ENCODE measurements at places on chromosomes 5 and 9.

DNA sequence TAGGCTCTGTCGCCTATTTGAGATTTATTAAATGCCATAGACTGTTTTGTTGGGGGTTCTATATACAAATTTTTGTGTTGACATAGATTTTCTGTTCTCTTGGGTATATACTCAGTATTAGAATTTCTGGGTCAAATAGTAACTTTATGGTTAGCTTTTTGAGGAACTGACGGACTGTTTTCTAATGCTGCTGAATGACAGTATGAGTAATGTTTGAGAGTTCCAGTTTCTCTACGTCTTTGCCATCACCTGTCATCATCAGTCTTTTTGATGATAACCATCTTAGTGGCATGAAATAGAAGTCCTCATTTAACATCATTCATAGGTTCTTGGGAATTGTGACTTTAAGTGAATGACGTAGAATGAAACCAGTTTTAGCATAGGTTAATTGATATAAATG lies 60.1 kb downstream of the CCDC171 start:
- no peak for DNase-seq

GRCh38 chr9:37936376-37936775 lies 32.4 kb upstream of the SLC25A51 start:
- no peak for DNase-seq

GRCh38 chr9:95140821-95141220 lies 176.7 kb downstream of the FANCC start:
- DNase-seq = no peak

DNA sequence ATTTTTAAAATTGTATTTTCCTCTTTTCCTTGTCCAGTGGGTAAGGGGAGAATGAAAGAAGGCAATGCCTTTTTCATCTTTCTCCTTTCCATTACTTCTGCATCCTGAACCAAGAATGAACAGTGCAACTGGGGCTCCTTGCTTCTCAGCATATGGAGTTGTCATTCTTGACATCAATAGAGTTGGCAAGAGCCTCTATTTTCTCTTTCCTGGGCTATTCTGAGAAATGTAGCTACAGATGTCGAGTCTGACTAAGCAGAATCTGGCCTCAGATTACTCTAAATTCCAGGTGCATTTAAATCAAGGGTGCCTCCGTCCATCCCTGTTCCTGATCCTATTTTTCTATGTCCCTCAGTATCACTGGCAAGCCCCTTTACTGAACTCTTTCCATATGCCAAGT lies 244.8 kb downstream of the GLIS3 start:
- DNase-seq = no peak

DNA sequence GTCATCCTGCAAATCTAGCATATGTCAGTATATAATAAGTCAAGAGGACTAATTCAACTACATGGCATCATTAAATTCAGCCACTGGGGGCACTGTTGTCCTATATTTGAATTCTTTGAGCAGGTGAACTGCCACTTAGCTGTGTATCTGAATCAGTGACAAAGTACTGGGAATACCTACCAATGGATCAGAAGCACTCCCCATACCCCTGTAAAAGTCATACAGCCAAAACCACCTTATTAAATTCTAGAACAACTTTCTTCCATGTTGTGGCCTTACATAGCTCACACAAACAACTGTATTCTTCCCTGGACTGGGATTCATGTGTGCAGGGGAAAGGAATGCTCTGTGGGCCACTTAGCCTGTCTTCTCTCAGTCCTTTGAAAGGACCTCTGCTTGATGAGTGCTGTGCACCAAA lies 57.4 kb upstream of the PLPP6 start:
- no peak for DNase-seq

DNA sequence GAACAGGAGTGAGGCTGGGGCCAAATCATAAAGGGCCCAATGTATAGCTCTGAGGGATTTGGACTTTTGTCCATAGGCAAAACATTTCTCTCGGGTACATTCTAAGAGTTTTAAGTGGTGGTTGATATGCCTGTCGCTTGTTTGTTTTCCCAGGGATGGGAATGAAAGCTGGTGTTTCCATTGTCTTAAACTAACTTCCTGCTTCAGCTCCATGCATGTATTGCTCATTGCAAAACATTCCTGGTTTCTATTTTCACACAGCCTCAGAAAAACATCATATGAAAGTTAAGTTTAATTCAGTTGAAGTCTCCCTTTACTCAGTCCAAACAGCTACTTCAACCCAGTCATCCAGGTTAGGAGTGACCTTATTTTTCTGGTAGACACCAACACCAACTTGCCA lies 235.0 kb downstream of the ACTL7B start:
- DNase-seq = no peak

- no peak for DNase-seq
Measured at GRCh38 chr5:171855798-171856763, 70.5 kb downstream of the SMIM23 start.

GRCh38 chr5:122703203-122703602 lies 71.7 kb upstream of the SNX2 start:
- DNase-seq = no peak

DNA sequence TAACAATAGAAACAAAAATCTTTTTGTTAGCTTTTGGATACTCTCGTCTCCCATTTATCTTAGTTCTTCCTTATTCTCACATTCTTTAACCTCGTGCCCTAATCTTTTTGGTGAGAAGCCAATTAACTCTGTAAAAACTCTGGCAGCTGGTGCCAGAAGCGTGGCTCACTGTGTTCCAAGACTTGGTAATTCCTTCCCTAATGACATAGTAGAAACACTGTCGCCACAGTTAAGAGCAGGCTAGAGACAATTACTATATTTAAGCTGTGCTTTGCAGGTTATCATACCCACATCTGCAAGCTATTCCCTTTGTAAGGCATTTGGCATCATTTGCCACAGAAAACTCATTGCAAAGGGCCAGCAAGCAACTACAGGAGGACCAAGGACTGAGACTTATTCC lies 160.9 kb upstream of the PIK3R1 start:
- DNase-seq = no peak

GRCh38 chr9:92425474-92425873 lies 1.2 kb upstream of the OMD start:
- no peak for DNase-seq

DNA sequence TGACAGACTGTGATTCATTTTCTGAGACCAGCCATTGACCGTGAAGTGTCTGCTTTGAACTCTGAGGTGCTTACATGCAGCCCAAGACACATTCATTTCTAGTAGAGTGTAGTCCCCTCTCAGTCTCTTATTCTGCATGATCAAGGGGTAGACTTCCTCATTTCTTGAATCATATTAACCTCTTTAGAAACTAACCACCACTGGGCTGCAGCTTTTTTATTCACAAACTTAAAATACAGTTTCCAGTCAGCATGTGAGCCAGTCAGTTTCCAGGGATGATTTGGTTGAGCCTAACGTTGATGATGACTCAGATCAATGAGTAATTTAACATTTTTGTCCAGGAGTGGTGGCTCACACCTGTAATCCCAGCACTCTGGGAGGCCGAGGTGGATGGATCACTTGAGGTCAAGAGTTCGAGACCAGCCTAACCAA lies 59.2 kb downstream of the OTULIN start:
- DNase-seq = no peak

GRCh38 chr9:95073918-95074317 lies 243.6 kb downstream of the FANCC start:
- DNase-seq = peak; percentile 51

DNA sequence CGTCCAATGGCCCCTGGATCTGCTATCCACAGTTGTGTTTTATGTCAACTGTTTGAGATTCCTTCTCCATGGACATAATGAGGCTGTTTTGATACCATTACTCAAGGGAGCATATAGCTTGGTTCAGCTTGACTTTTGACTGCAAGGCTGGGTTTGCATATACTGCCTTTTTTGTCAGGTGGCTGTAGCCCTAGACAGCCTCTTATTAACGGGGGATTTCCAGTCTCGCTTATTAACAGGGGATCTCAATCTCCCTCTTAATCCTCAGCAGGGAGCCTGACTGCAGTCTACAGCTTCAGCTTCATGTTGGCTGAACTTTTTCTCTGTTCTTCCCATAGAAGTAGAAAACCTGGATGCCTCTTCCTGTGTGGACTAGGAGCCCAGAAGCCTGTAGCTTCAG lies 73.7 kb upstream of the TNC start:
- no peak for DNase-seq

GRCh38 chr5:179227580-179228311 lies 117.5 kb downstream of the ADAMTS2 start:
- peak; percentile 58 for DNase-seq

GRCh38 chr9:95055851-95056551 lies 261.5 kb downstream of the FANCC start:
- DNase-seq = no peak

- no peak for DNase-seq
Measured at GRCh38 chr9:26264709-26265601, 586.7 kb upstream of the TUSC1 start.

DNA sequence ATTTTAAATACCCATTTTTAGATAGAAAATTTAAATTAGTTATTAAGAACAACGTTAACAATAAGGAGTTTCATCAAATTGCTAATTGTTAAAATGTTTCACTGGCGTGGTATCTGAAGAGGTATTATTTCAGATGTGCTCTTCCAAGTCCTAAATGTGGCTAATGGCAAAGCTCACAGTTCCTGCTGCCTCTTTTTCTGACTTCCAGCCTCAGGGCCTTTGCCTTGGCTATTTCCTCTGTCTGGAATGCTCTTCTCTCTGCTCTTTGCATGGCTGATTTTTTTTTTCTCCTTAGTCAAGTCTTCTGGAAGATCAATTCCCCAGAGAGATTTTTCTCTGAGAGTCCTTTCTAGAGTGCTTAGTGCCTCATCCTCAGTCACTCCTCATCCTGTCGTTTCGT lies 9.6 kb upstream of the SSBP2 start:
- no peak for DNase-seq

GRCh38 chr5:170497311-170498038 lies 6.3 kb upstream of the KCNIP1 start:
- DNase-seq = peak; percentile 75

- no peak for DNase-seq
Measured at GRCh38 chr9:38526591-38526990, 93.8 kb downstream of the ANKRD18A start.

- DNase-seq = no peak
Measured at GRCh38 chr5:172769342-172769615, 1.7 kb downstream of the DUSP1 start.

GRCh38 chr5:106860398-106861044 lies 810.2 kb downstream of the EFNA5 start:
- no peak for DNase-seq

- DNase-seq = no peak
Measured at GRCh38 chr9:94855903-94856302, 129.4 kb downstream of the AOPEP start.

DNA sequence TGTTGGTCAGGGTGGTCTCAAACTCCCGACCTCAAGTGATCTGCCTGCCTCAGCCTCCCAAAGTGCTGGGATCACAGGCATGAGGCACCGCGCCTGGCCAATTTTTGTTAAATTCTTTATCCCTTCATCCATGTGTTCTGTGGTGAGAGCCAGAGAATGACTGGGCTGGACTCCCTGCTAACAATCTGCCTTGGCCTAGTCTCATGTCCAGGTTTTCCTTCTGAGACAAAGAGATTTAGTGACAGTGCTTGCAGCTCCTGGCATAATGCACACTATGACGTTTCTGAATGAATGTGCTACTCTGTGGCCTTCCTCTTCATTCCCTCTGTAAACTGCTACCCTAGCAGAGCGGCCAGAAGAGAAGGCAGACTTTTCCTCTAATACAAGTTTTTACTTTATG lies 79.3 kb downstream of the FOXD1 start:
- DNase-seq = no peak

Measured in type B pancreatic cell (in vitro differentiated cells).